ENCODE measurements at places on chromosomes 13 and 19. TPM values are rescaled to one million over a fixed set of nuclear protein-coding genes. Genes with fewer than 3 reads are reported as not detected.

Gene CYP4F22
- total RNA-seq: 119 TPM

Gene TYROBP
- 25.7 TPM for total RNA-seq

Gene PCDH17
- total RNA-seq: 0.17 TPM

Gene ERICH6B
- not detected for total RNA-seq

Gene FGF22
- 28.9 TPM for total RNA-seq

Gene CGB2
- not detected for total RNA-seq

Gene C5AR1
- total RNA-seq: 1.8 TPM

Gene ZNF681
- 1.5 TPM for total RNA-seq

Gene TNFSF13B
- 2.5 TPM for total RNA-seq

Gene KIR2DL1
- not detected for total RNA-seq
